Activated B cell treated with CpG ODN at 0.5 μM for 24 hours (primary cell): ENCODE measurements at places on chromosomes 3 and 15. TPM values are rescaled to one million over a fixed set of nuclear protein-coding genes. Genes with fewer than 3 reads are reported as not detected.

- no peak overlapping the region for H3K4me3 ChIP-seq
- no peaks in the 10 kb centered on the region for H3K36me3 ChIP-seq
- H3K27ac ChIP-seq, result no peak overlapping the region
- no peak for DNase-seq
- no peaks in the 10 kb centered on the region for H3K27me3 ChIP-seq
- no peaks in the 10 kb centered on the region for H3K4me1 ChIP-seq
Observed at GRCh38 chr15:27448986-27449385, 478.0 kb downstream of the GABRG3 start.

Gene PDIA3
- total RNA-seq, result 179 and 194 TPM in 2 replicates

DNA sequence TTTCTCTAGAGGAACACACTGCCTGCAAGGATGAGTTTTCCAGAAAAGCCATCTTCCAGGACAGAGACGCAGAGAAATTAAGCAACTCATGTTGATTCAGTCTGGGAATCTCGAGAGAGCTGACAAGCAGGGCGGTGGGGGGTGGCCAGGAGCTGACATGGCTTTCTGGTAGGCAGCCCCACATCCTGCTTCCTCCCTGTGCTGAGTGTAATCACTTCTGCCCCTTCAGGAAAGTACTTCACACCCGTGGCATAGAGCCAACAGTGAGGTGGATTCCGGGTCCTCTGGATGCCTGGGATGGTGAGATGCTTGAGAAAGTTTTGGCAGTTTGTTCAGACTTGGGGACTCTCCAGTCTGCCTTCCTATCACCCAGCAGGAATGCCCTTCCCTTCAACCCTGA lies 221.1 kb downstream of the SLCO3A1 start:
- H3K4me3 ChIP-seq, result no peak overlapping the region
- H3K4me1 ChIP-seq, result peaks cover 13% of the 10 kb centered on the region
- peaks cover 6% of the 10 kb centered on the region for H3K27me3 ChIP-seq
- H3K27ac ChIP-seq, result no peak overlapping the region
- DNase-seq, result no peak
- no peaks in the 10 kb centered on the region for H3K36me3 ChIP-seq

Gene CCNB2
- 0.82 and 0.88 TPM in 2 replicates for total RNA-seq

Gene PXYLP1
- 2.3 and 2.7 TPM in 2 replicates for total RNA-seq

Gene ZNF620
- 3.6 and 4.0 TPM in 2 replicates for total RNA-seq

Gene SELENOT
- total RNA-seq, result 137 and 145 TPM in 2 replicates

DNA sequence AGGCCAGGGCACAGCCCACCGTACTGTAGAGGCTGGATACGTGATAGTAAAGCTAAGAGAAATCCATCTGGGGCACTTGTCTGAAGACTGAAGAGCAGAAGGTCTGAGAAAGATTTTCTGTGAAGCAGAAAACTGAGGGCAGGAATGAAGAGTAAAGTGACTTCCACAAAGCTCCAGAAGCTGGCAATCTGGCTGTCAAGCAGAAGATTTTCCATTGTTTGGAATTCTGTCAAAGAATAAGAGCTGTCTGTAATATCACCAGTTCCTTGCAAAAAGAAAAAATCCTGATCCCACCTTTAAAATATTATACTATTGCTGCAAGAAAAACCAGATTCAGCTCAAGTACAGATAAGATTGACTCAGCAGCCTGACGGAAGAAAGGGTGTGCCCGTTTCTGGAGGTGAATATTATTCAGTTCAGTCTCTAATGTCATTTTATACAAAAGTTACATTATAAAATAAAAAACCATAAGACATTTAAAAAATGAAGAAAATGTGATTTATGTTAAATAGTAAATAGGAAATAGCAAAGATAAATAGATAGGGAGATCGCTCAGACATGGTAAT lies 550.4 kb upstream of the SGO1 start:
- H3K27ac ChIP-seq, result no peak overlapping the region
- H3K36me3 ChIP-seq, result no peaks in the 10 kb centered on the region
- DNase-seq, result no peak
- H3K4me1 ChIP-seq, result no peaks in the 10 kb centered on the region
- H3K4me3 ChIP-seq, result no peak overlapping the region

DNA sequence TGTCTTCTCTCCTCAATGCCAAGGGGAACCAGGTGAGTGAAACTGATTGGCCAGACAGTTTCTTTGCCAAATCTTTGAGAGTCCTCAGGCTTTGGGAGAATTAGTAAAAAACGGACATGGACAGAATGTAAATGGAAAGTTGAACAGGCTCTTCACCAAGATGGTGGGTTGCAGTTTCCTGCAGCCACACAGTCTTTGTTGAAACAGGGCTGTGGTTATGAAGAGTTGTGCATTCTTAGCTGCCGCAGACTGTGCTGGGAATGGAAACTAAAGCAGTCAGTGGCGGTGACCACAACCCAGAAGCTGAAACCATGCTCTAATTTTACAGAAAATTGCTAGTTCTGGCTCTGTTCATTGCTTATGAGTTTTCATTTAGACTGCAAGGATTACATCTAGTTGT lies 42.1 kb upstream of the TASOR start:
- peaks cover 23% of the 10 kb centered on the region for H3K4me1 ChIP-seq
- H3K27me3 ChIP-seq, result no peaks in the 10 kb centered on the region
- no peak for DNase-seq

DNA sequence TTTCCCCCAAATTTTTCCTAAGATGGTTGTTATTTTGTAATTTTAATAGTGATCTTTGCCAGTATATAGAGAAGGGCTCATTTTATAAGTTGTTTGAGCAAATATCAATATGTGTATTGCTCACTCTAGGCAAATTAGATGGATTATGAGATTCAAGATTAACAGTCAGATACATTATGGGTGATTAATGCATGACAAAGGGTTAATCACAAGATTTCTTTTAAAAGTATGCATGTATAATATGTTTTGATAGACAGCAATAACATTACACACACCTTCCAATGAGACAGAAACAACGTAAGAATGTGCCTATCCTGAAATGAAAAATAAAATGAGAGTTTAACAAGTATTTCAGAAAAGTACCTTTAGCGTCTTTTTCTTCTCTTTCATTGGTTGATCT lies 547.6 kb upstream of the AGTR1 start:
- no peaks in the 10 kb centered on the region for H3K4me1 ChIP-seq
- no peaks in the 10 kb centered on the region for H3K36me3 ChIP-seq

DNA sequence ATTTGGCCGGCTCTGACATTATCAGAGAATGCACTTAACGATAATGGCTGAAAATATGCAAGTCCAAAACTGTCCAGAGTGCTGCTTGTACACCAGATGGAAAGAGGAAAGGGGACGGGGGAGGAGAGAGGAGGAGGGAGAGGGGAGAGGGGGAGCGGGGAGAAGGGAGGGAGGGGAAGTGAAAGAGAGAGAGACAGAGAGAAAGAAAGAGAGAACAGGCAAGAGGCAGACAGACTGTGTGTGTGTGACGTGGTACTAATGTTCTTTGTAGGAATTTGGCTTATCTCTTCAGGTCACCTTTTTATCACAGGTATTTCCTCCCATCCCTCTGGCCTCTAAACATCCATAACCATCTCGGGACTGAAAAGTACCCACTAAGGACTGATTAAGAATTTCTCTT lies 75.1 kb upstream of the LMOD3 start:
- H3K27ac ChIP-seq, result no peak overlapping the region
- H3K27me3 ChIP-seq, result peaks cover 5% of the 10 kb centered on the region
- peaks cover 3% of the 10 kb centered on the region for H3K4me1 ChIP-seq
- no peaks in the 10 kb centered on the region for H3K36me3 ChIP-seq
- H3K4me3 ChIP-seq, result no peak overlapping the region

Gene NAA80
- total RNA-seq, result 23.9 and 24.8 TPM in 2 replicates

Gene IQCF5
- not detected in 2 replicates for total RNA-seq

- H3K4me3 ChIP-seq, result no peak overlapping the region
- DNase-seq, result no peak
Observed at GRCh38 chr3:65752636-65753035, 286.1 kb downstream of the MAGI1 start.

GRCh38 chr15:85399627-85400026 lies 19.2 kb downstream of the AKAP13 start:
- H3K27ac ChIP-seq, result no peak overlapping the region
- H3K4me3 ChIP-seq, result no peak overlapping the region
- peaks cover 84% of the 10 kb centered on the region for H3K4me1 ChIP-seq
- DNase-seq, result no peak

GRCh38 chr3:30156586-30157498 lies 449.6 kb upstream of the TGFBR2 start:
- no peak overlapping the region for H3K27ac ChIP-seq
- no peak overlapping the region for H3K4me3 ChIP-seq
- no peaks in the 10 kb centered on the region for H3K36me3 ChIP-seq
- H3K27me3 ChIP-seq, result peaks cover 9% of the 10 kb centered on the region

GRCh38 chr3:59726279-59726678 lies 676.5 kb upstream of the CFAP20DC start:
- no peaks in the 10 kb centered on the region for H3K27me3 ChIP-seq
- H3K27ac ChIP-seq, result no peak overlapping the region
- H3K4me3 ChIP-seq, result no peak overlapping the region

GRCh38 chr3:38140326-38141172 lies 2.1 kb downstream of the MYD88 start:
- DNase-seq, result no peak
- H3K36me3 ChIP-seq, result peaks cover 43% of the 10 kb centered on the region
- H3K27me3 ChIP-seq, result no peaks in the 10 kb centered on the region
- H3K4me1 ChIP-seq, result peaks cover 65% of the 10 kb centered on the region

- H3K27me3 ChIP-seq, result no peaks in the 10 kb centered on the region
- peaks cover 59% of the 10 kb centered on the region for H3K4me1 ChIP-seq
- peaks cover 73% of the 10 kb centered on the region for H3K36me3 ChIP-seq
Observed at GRCh38 chr3:23919628-23920027, 2.7 kb downstream of the RPL15 start.

GRCh38 chr15:56553486-56553885 lies 88.5 kb upstream of the MNS1 start:
- no peaks in the 10 kb centered on the region for H3K4me1 ChIP-seq
- H3K4me3 ChIP-seq, result no peak overlapping the region
- DNase-seq, result no peak
- H3K27me3 ChIP-seq, result no peaks in the 10 kb centered on the region
- no peak overlapping the region for H3K27ac ChIP-seq

DNA sequence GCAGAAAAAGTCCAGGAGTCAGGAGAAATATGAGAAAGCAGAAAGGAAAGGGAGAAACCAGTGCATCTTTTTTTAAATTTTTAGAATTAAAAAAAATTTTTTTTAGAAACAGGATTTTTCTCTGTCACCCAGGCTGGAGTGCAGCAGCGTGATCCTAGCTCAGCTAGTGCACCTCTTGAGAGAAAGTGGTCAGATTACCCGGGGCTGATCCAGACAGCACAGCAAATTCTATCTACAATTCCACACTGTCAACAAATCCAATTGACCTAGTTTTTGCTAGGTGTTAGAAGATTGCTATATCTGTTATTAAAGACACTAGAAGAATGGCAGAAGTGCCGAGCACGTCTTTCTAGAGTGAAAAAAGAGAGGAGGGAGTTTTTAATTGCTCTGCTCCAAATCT lies 117.3 kb downstream of the RFTN1 start:
- H3K27me3 ChIP-seq, result no peaks in the 10 kb centered on the region
- DNase-seq, result no peak
- no peak overlapping the region for H3K27ac ChIP-seq
- peaks cover 24% of the 10 kb centered on the region for H3K4me1 ChIP-seq
- H3K4me3 ChIP-seq, result no peak overlapping the region

GRCh38 chr3:171711461-171712170 lies 98.7 kb downstream of the PLD1 start:
- no peaks in the 10 kb centered on the region for H3K4me1 ChIP-seq
- no peak overlapping the region for H3K4me3 ChIP-seq
- no peak for DNase-seq
- H3K27ac ChIP-seq, result no peak overlapping the region
- no peaks in the 10 kb centered on the region for H3K36me3 ChIP-seq
- H3K27me3 ChIP-seq, result no peaks in the 10 kb centered on the region

- no peaks in the 10 kb centered on the region for H3K4me1 ChIP-seq
- H3K27me3 ChIP-seq, result no peaks in the 10 kb centered on the region
- no peak overlapping the region for H3K27ac ChIP-seq
- DNase-seq, result no peak
Observed at GRCh38 chr3:88589138-88589537, 439.4 kb downstream of the C3orf38 start.

DNA sequence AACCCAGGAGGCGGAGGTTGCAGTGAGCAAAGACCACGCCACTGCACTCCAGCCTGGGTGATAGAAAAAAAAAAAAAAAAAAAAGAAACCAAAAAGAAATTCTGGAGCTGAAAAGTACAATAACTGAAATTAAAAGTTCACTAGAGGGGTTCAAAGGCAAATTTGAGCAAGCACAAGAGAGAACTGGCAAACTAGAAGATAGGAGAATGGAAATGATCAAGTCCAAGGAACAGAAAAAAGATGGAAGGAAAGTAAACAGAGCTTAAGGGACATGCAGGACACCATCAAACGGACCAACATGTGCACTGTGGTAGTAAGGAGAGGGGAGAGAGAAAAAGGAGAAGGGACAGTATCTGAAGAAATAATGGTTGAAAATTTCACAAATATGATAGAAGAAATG lies 12.9 kb downstream of the SNX4 start:
- DNase-seq, result no peak
- no peak overlapping the region for H3K27ac ChIP-seq
- H3K36me3 ChIP-seq, result peaks cover 63% of the 10 kb centered on the region

GRCh38 chr15:60949039-60949977 lies 279.8 kb downstream of the RORA start:
- peaks cover 16% of the 10 kb centered on the region for H3K27me3 ChIP-seq
- no peak overlapping the region for H3K4me3 ChIP-seq
- no peaks in the 10 kb centered on the region for H3K36me3 ChIP-seq
- no peak overlapping the region for H3K27ac ChIP-seq
- H3K4me1 ChIP-seq, result no peaks in the 10 kb centered on the region

GRCh38 chr15:58559904-58560588 lies 128.3 kb downstream of the LIPC start:
- peaks cover 3% of the 10 kb centered on the region for H3K27me3 ChIP-seq
- H3K4me3 ChIP-seq, result no peak overlapping the region
- H3K36me3 ChIP-seq, result no peaks in the 10 kb centered on the region
- DNase-seq, result no peak
- no peaks in the 10 kb centered on the region for H3K4me1 ChIP-seq

GRCh38 chr3:55264919-55265318 lies 222.2 kb downstream of the WNT5A start:
- no peaks in the 10 kb centered on the region for H3K36me3 ChIP-seq
- no peak overlapping the region for H3K4me3 ChIP-seq
- no peaks in the 10 kb centered on the region for H3K4me1 ChIP-seq
- no peaks in the 10 kb centered on the region for H3K27me3 ChIP-seq
- DNase-seq, result no peak

Gene GNL3
- total RNA-seq, result 137 and 145 TPM in 2 replicates

DNA sequence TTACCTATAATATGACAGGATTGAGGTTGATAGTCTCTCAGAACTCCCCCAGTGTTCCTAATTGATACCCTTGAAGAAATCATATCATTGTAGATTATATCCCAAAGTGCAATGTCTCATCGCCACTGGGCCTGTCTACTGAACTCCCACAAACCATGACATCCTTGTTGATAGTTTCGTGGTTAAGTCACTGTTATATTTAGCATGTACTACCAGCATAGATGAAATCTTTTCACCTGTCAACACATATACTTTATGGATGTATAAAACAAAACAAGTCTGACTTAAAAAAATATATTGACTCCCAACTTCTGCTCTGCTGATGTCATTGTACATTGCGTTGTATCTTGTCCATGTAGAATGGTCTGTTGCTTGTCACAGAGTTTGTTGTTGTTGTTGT lies 128.1 kb downstream of the IQCH start:
- no peaks in the 10 kb centered on the region for H3K36me3 ChIP-seq
- H3K4me1 ChIP-seq, result no peaks in the 10 kb centered on the region
- DNase-seq, result no peak
- H3K27ac ChIP-seq, result no peak overlapping the region
